ENCODE measurements at places on chromosomes 16 and 17. TPM values are rescaled to one million over a fixed set of nuclear protein-coding genes. Genes with fewer than 3 reads are reported as not detected.

GRCh38 chr16:49575346-49576172 is 202.0 kb downstream of the C16orf78 start:
- peak; percentile 47 for DNase-seq
- peak overlapping the region; percentile 12 for H3K27ac ChIP-seq
- H3K27me3 ChIP-seq = no peaks in the 10 kb centered on the region
- peaks cover 4% of the 10 kb centered on the region for H3K36me3 ChIP-seq
- H3K4me3 ChIP-seq = no peak overlapping the region

- peak overlapping the region; percentile 99 for H3K27ac ChIP-seq
- H3K4me3 ChIP-seq = peak overlapping the region; percentile 94
- no peak for DNase-seq
- H3K36me3 ChIP-seq = peaks cover 32% of the 10 kb centered on the region
- no peaks in the 10 kb centered on the region for H3K27me3 ChIP-seq
- H3K4me1 ChIP-seq = peaks cover 20% of the 10 kb centered on the region
Measured at GRCh38 chr17:32350666-32351418, 885 bp downstream of the ZNF207 start.

The SLC6A2 gene
- polyA plus RNA-seq = 0.12 TPM

The MYH13 gene
- polyA plus RNA-seq = 0.04 TPM

The TBC1D3 gene
- not detected for polyA plus RNA-seq
